Esophagus mucosa (tissue), 1 donor: ENCODE measurements at places on chromosomes 13 and 19. TPM values are rescaled to one million over a fixed set of nuclear protein-coding genes. Genes with fewer than 3 reads are reported as not detected.

DNA sequence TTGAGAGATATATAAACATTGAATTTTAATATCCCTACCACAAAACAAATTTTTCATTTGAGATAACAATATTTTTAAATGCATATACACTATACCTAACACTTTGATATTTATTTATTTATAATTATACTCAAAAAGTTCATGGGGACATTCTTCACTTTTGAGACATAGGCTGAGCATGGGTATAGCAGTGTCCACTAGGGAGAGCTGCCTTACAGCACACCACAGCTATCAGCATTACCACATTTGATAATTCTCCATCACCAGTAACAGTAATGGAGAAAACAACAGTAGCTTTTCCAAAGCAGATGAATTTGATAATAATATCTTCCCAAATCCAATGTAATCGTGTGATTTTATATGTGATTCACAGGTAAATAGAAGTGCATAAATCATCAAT, 626.1 kb downstream of the DACH1 start:
- ATAC-seq: no peak

DNA sequence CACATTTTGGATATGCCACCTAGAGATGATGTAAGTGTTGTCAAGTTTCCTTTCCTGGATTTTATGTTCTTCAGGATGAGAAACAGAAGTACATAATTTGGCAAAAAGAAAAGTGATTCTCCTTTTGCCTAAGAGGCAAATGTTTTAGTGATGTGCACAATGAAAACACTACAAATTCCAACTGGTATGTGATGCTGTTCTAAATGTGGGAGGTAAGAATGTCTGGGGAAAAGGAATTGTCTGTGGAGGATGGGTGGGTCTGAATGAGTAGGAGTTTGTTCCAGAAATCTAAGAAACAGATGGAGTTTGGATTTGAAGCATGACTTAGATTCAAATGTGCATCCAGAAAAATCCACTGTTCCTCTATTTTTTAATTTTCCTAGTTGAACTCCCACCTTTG, 473.6 kb upstream of the SPRY2 start:
- ATAC-seq: no peak

GRCh38 chr13:113272701-113273181, 24.3 kb upstream of the LAMP1 start:
- no peak for ATAC-seq

- ATAC-seq: no peak
Measured at GRCh38 chr13:45255247-45255987, 54.6 kb upstream of the KCTD4 start.

DNA sequence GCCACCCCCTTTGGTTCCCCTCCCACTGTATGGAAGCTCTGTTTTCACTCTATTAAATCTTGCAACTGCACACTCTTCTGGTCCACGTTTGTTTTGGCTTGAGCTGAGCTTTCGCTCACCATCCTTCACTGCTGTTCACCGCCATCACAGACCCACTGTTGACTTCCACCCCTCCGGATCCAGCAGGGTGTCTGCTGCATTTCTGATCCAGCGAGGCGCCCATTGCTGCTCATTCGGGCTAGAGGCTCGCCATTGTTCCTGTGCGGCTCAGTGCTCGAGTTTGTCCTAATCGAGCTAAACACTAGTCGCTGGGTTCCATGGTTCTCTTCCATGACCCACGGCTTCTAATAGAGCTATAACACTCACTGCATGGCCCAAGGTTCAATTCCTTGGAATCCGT, 42.7 kb downstream of the ACTN4 start:
- no peak for ATAC-seq

DNA sequence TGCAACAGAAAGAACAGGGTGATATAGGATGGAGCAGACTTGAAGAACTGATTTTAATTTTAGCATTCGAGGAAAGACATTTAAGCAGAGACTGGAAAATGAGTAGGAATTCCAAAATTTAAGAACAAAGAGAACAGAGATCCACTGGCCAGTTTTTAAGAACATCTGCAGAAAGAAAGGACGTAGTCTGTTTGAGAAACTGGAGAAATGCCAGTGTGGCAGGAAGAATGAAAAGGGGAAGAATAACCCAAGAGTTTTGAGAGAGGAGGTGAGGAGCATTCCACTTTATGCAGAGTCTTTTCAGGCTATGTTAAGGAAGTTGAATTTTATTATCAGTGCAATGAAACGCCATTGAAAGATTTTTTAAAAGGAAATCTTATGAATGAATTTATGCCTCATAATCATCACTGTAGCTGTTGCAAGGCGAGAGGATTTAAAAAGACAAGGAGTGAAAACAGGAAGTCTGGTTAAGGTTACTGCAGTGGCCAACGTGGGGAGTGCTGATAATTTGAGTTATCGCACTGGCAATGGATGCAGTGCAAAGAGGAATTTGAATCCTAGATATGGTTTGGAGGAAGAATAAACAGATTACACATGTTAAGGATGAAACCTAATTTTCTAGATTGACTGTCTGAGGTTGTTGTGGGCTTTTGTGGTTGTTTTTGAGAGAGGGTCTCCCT, 253.8 kb downstream of the DACH1 start:
- no peak for ATAC-seq

GRCh38 chr19:41478171-41478570, 35.2 kb downstream of the ERICH4 start:
- no peak for ATAC-seq

DNA sequence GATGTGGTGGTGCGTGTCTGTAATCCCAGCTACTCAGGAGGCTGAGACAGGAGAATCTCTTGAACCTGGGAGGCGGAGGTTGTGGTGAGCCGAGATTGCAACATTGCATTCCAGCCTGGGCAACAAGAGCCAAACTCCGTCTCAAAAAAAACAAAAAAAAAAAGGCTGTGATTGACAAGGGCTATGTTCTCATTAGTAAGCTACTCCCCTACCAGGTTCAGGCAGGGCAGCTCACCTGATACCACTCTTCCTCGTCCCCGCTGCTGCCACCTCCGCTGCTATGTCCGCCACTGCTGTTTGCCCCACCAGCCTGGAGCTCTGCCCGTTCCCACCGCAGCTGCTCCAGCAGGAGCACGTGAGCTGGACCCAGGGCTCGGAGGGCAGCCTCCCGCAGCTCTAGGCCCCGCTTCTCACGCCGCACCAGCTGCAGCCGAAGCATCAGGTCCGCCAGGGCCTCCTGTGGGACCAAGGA, 9.4 kb downstream of the USHBP1 start:
- ATAC-seq: peak; percentile 53

GRCh38 chr19:46350758-46351159, 3.9 kb downstream of the PPP5C start:
- no peak for ATAC-seq

DNA sequence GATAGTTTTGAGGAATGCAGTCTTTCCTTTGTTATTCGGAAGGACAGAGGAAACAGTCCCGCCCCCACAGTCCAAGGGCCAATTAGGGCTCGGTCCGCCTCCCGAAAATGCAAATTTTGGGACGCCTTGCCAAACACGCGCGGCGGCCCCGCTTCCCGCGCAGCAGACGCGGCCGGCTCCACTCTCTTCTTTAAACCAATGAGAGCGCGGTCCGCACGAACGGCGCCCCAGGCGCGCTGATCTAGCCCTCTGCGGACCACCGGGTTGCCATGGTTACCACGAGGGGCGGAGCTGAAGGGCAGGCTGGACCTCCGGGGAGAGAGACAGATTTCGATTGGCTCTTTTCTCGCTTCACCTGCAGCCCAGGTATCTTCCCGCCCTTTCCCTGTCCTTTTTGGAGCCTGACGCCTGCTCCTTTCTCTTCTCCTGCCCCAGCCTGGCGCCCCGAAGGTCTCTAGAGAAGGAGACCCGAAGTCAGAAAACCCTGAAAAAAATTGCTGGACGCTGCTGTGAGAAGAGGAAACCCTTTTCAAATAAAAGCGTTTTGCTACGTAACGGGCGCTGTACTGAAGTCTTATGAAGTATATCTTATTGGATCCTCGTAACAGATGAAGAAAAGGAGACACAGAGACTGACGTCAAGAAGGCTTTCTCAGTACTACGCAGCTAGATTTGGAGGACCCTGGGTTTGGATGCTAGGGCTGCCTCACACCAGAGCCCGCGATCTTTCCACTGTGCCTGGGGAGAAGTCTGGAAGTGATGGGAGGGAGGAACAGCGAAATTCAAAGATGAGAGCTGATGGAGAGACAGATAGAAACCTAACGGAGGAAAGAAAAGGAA, 2.0 kb downstream of the PTH2 start:
- peak; percentile 50 for ATAC-seq

GRCh38 chr13:22454586-22454985, 726.2 kb upstream of the SGCG start:
- ATAC-seq: no peak

GRCh38 chr19:36032251-36033104, at the start of gene CLIP3:
Gene CLIP3 (minus strand): TSS chr19:36032873. CDS start chr19:36032357, 516 bp downstream.
- ATAC-seq: peak; percentile 7

- no peak for ATAC-seq
Measured at GRCh38 chr19:44841231-44841630, 4.9 kb upstream of the NECTIN2 start.

DNA sequence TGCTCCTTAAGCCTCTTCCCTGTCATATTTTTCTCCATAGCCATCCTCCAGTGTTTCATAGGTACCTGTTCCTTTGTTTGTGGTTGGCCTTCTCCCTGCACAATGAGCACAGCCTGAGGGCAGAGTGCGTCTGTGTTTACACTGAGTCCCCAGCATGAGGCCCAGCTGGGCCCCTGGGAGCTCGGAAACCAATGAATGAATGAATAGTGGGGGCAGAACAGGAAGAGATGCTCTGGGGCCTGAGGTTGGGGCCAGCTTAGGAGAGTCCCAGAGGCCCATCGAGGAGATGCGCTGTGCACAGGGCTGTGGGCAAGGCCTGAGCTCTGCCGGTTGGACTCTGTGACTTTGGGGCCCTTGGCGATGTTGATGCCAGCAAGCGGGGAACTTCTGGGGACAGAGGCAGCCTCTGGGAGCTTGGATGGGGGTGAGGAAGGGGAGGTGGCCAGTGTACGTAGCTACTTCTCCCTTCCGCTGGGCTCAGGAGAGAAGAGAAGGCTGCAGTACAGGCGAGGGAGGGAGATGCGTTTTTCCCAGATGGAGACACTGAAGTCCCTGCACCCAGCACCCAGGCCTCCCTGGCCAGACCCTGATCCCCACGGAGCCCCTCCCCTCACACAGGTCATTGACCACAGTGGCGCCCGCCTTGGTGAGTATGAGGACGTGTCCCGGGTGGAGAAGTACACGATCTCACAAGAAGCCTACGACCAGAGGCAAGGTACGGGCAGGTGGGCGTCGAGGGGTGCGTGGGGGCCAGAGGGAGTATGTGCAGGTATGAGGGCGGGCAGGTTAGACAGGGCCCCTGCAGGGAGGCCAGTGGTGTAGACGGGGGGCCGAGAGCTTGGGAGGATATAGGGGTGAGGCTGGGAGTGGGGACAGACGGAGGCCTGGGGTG, 5.1 kb downstream of the TBCB start:
- ATAC-seq: no peak

- ATAC-seq: no peak
Measured at GRCh38 chr19:39701291-39701690, 3.0 kb upstream of the LGALS14 start.

DNA sequence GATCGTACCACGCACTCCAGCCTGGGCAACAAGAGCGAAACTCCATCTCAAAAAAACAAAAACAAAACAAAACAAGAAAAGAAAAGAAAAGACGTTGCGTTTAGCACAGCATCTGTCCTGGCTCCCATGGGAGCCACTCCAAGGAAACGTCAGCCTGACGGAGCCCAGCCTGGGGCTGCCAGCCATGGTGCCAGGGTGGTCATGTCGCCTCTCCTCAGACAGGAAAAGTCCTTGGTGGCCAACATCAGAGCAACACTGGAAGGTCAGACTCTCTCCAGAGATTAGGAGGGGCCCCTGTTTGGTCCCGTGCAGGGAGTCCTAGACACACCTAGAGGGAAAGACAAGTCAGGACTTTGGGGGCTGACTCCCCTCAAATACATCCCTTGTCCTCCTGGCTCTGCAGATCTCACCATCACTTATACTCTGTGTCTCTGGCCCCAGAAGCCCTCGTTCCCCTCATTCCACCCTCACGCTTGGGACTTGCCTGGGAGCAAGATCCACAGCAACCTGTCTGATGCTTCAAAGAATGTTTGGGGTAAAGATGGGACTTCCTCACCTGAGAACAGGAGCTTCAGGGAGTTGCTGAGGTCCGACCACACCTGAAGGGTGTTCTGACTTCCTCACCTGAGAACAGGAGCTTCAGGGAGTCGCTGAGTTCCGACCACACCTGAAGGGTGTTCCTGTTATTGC, 9.3 kb downstream of the LILRA4 start:
- ATAC-seq: no peak

- no peak for ATAC-seq
Measured at GRCh38 chr19:10868872-10869547, 2.3 kb upstream of the CARM1 start.

GRCh38 chr13:46578590-46578975, 25.6 kb downstream of the LRCH1 start:
- ATAC-seq: no peak

DNA sequence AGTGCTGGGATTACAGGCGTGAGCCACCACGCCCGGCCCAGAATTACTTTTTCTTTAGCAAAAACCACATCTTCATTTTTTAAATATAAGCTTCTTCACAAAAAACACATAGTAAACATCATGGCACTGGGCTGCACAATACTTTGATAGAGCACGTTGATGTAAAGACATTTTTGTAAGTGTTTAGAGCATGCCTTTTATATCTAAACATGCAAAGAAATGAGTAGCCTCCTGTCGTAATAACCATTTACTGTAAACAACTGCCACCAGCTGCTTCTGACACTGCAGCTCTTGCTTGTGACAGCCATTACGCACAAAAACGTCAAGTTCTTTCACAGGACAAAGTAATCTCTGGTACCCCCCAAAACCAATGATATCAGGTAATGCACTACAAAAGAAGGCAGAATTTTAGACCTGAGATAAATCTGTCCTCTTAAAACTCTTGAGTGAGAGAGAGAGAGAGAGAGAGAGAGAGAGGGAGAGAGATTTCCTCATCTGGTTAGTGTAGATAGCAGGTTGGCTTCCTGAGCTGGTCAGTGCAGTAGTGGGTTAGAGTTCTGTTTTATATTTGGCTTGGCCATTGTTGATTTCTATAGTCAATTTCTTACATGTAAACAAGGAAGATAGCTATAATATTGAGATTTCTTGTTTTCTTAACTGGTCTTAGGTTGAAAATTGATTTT, 6.7 kb upstream of the ZNF548 start:
- ATAC-seq: no peak

- ATAC-seq: no peak
Measured at GRCh38 chr13:25783601-25784024, 268.2 kb downstream of the SHISA2 start.

PNMA8A gene
- 0.12 TPM for total RNA-seq

CDC42EP5 gene
- total RNA-seq: 18.2 TPM

LILRB3 gene
- 0.72 TPM for total RNA-seq

CEACAM4 gene
- total RNA-seq: 0.24 TPM

GIPR gene
- 0.16 TPM for total RNA-seq

SLC7A10 gene
- total RNA-seq: not detected

SHISA7 gene
- not detected for total RNA-seq

SYT3 gene
- not detected for total RNA-seq

SMAD9 gene
- 0.68 TPM for total RNA-seq
